ENCODE measurements at places on chromosomes 11 and 22.

- DNase-seq, result no peak
Measured at GRCh38 chr11:76803811-76804600, 20.9 kb downstream of the TSKU start.

DNA sequence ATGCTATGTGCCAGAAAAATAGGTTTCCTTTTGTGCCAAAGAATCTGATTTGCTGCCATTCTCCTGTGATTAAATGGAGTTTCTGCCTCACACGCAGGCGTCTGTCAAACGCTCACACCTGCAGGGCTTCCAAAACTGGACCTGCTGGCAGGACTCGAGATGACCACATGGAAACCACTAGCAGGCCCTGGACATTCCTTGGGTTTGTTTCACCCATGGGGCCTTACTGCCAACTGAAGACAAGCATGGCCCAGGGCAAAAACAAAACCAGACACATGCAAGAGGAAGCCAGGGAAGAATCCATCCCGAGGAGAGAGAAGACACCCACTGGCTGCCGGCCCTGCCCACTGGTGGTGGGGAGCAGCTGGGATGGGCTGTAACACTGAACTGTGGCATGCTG lies 55.9 kb upstream of the MN1 start:
- DNase-seq, result no peak

GRCh38 chr11:73386016-73386415 lies 9.8 kb downstream of the RELT start:
- no peak for DNase-seq

DNA sequence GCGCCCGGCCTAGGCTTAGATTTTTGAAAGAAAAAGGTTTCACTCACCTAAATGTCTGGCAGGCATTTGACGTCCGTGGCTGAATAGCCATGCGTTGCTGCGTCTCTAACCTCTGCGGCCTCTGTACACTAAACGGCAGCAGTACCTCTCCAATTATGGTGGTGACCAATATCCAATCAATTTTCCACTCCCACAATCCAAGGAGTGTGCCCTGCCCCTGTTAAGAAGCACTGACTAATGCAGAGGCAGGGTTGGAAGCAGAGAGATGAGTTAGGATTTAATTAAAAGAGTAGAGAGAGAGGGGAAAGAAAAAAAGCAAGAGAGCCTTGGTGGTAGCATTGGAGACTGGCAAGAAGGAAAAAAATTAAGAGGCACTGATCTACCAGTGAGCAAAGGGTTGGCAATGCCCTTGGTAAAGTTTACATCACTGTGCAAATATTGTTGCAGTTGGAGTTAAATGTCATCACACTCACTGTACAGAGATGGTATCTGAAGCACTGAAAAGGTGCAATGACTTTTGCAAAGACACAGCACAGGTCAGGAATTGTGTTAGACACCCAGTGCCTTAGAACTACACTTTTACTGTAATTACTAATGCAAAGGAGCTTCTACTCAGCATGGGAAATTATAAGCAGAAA lies 526.7 kb downstream of the NTM start:
- DNase-seq, result no peak

- DNase-seq, result peak; percentile 76
Measured at GRCh38 chr11:48093795-48094642, 113.7 kb downstream of the PTPRJ start.

GRCh38 chr11:116814502-116814901 lies 8.6 kb downstream of the APOA4 start:
- DNase-seq, result no peak

DNA sequence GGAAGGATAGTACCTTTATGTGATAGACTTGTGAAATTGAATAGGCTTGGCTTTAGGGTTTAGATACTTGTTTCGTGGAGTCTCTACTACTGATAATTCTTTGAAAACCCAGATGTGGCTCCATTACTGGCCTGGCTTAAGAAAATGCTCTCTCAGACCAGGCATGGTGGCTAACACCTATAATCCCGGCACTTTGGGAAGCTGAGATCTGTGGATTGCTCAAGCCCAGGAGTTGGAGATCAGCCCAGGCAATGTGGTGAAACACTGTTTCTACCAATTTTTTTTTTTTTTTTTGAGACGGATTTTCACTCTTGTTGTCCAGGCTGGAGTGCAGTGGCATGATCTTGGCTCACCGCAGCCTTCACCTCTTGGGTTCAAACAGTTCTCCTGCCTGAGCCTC lies 40.9 kb downstream of the ATG13 start:
- DNase-seq, result no peak
